ENCODE measurements at places on chromosomes 6 and 20. TPM values are rescaled to one million over a fixed set of nuclear protein-coding genes. Genes with fewer than 3 reads are reported as not detected.

DNA sequence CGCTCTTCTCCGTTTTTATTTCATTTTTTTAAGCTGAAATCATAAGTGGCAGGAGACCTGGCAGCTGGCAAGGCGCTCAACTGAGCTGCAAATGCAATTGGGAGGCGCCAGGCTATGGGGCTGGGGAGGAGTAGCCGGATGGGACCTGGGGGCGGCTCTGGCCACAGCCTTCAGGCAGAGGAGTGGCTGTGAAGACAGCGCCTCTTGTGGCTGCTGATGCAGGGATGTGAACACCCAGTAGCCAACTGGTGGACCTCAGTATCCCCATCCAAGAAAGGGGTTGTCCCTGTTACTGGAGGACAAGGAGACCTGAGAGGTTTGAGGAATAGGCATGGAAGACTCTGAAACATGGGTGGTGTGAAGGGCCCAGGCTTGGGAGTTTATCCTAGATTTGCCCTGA lies 12.6 kb downstream of the KCNK17 start:
- no peak for DNase-seq

GRCh38 chr6:80544555-80544954 lies 438.1 kb downstream of the BCKDHB start:
- DNase-seq, result no peak

- DNase-seq, result no peak
These were observed at the start of gene KIF13A for GRCh38 chr6:17987447-17987696. Gene KIF13A, minus strand, starts transcription at chr6:17987635. Its CDS starts 172 bp downstream, at chr6:17987463.

- no peak for DNase-seq
These were observed 70.9 kb upstream of the ASCC3 start for GRCh38 chr6:100952006-100952405.

DNA sequence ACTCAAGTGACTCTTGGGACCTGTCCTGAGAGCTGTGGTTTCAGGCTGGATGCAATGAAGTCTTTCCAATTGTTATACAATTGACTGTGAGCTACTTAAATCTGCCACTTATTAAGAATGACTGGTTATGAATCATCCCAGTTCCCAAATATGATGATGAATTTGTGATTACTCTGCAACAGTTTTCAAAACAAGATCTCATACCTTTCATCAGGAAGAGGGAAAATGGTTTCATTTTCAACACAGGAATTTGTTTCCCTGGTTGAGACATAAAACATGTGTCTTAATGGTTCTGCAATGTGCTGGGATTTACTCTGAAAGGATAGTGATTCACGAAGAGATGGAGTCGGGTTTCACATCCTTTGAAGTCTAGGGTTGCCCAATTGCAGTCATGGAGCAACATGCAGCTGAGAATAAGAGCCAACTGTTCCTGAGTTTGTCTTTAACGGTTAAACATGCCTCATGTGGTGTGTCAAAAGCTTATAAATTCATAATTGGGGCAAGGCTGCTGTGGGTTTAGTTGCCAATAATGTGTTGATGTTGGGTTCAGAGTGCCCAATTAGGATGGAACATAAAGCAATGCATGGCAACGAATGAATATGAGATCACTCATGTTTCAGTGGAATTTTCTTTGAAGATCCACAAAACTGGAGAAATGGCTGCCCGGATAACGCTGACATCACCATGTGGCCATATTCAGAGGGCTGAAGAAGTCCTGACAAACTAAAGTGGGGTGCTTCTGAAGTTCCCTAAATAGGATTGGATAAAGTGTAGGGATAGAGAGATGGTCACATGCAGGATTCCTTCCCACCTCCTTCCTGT lies 41.0 kb downstream of the CYP24A1 start:
- DNase-seq, result no peak

GRCh38 chr6:27518881-27519795 lies 46.2 kb upstream of the ZNF184 start:
- peak; percentile 21 for DNase-seq

GRCh38 chr6:17473554-17473953 lies 80.2 kb downstream of the CAP2 start:
- DNase-seq, result no peak

DNA sequence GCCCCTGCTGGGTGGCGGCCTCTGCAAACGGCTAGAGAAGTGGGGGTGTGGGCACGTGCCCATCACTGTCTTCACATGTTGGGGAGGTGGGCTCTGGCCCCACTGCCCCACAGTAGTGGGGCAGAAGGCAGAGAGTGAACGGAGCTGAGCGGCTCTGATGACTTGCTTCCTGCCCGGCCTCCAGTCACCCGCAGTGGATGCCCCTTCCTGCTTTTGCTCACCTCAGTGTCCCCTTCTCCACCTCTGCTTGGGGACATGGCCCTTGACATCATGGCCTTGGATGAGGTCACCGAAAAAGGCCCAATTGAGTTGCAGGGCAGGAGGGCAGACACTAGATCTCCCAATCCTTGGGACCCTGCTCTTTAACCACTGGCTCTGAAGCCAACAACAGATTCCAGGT lies 40.1 kb downstream of the KCNK5 start:
- peak; percentile 34 for DNase-seq

DNA sequence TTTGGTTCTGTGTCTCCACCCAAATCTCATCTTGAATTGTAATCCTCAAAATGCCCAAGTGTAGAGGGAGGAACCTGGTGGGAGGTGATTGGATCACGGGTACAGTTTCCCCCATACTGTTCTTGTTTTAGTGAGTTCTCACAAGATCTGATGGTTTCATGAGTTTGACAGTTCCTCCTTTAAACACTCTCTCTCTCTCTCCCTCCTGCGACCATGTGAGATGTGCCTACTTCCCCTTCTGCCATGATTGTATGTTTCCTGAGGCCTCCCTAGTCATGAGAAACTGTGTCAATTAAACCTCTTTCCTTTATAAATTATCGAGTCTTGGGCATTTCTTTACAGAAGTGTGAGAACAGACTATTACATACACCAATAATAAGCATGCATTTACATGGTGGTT lies 12.1 kb upstream of the EYS start:
- no peak for DNase-seq

GRCh38 chr6:152207915-152208714 lies 400.6 kb downstream of the ESR1 start:
- no peak for DNase-seq

- no peak for DNase-seq
These were observed 122.8 kb upstream of the COL21A1 start for GRCh38 chr6:56370127-56370540.

DNA sequence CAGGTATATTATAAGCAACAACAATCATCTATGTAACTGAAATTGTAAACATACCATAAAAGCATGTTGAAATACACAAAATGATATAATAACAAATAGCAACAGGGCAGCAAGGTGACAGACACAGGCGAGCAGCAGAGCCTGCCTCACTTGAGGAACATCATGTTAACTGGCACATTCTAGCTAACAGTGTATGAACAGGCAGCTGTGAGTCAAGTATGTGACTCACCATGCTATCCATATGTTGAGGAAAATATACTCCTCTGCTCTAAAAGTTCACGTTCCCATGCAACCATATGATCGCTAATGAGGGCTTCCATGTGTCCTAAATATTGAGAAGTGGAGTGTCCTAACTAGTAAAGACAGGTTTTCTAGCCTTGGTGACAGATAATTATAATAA lies 18.4 kb downstream of the SERAC1 start:
- no peak for DNase-seq

GRCh38 chr20:34512266-34512954 lies 3.8 kb upstream of the DYNLRB1 start:
- DNase-seq, result no peak

GRCh38 chr20:35893942-35894341 lies 60.4 kb downstream of the SCAND1 start:
- DNase-seq, result no peak

DNA sequence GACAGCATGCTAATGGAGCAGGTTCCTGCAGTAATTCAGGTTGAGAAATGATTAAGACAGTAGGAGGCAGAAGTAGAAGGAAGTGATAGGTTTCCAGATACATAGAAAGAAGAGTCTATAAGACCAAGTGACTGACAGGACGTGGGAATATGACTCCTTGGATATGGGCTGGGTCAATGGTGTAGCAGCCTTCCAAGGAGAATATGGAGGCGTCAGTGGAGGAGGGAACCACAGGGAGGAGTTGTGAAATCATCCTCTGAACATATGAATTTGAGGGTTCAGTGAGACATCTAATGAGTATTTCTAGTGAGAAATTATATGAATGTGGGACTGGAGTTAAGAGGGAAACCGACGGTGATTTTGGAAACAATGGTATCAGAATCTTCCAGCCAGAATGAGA lies 43.3 kb downstream of the NUDT3 start:
- DNase-seq, result no peak

GRCh38 chr6:133918208-133918930 lies 29.5 kb downstream of the TCF21 start:
- no peak for DNase-seq

DNA sequence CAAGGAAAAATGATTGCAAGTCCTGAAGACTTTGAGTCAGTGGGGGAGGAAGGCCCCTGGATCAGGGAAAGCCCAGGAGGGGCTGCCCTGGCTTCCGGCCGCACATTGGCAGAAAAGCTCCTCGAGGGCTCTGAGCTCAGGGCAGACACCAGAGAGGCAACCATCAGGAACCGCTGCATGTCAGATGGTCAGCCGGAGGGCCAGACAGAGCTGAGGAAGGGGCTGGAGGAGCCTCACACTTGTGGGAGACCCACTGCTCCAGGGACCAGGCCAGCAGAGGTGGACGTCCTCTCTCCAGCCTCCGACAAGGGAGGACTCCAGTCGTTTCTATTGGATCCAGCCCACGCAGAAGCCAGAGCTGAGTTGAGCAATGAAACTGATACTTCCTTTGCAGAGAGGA lies 30.2 kb upstream of the AAR2 start:
- DNase-seq, result no peak

GRCh38 chr6:150394899-150395295 lies 26.1 kb downstream of the IYD start:
- no peak for DNase-seq

- no peak for DNase-seq
These were observed 694 bp downstream of the MRPS18B start for GRCh38 chr6:30618270-30618797.

GRCh38 chr20:19129976-19130612 lies 82.3 kb upstream of the SLC24A3 start:
- no peak for DNase-seq

- DNase-seq, result no peak
These were observed 69.3 kb upstream of the STMND1 start for GRCh38 chr6:17032590-17032987.

DNA sequence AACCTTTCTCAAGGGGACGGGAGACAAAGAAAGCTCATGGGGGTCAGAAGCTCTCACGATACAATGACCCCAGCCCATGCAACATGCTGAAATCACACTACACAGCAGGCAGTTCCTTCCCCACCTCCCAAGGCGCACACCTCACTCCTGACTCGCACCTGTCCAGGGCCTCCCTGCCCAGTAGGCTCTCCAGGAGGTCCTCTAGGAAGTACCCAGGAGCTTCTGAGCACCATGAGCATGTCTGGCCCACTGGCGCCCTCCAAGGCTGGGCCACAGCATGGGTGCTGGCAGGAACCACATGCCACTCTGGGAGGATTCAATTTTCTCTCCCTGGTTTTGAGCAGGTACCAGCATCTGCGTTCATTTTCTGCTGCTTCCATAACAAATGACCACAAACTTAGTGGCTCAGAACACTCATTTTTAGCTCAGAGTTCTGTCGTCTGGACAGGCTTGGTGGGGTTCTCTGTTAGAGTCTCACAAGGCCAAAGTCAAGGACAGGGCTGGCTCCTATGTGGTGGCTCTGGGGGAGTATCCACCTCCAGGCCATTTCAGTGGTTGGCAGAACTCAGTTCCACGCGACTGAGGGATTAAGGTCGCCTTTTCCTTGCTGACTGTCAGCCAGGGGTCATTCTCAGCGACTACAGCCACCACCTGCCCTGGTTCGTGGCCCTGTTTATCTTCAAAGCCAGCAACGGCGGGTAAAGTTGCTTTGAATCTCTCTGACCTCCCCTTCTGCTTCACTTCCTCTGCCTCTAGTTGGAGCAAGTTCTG lies 32.7 kb downstream of the ACSS1 start:
- no peak for DNase-seq

DNA sequence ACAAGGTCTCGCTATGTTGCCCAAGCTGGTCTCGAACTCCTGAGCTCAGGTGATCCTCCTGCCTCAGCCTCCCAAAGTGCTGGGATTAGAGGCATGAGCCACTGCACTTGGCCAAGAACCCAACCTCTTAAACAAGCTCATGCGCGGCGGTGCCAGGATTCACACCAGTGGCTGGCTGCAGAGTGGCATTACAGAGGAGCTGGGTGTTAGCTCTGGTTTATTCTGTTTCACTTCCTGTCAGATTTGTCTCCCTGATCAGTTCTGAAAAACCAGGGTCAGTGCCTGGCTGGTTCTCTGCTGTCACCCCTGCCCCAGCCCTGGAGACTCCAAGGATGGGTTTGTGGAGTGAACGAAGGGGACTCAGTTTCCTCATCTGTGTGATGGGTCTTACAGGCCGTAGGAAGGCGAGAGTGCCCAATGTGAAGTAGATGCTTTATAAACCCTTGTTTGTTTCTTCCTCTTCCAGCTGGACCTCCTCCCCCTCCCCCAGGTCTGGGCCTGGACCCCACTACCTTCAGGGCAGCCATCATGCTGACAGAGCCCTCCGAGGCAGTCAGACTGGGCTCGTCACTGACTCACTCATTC lies 63.4 kb downstream of the UBE2V1 start:
- no peak for DNase-seq

DNA sequence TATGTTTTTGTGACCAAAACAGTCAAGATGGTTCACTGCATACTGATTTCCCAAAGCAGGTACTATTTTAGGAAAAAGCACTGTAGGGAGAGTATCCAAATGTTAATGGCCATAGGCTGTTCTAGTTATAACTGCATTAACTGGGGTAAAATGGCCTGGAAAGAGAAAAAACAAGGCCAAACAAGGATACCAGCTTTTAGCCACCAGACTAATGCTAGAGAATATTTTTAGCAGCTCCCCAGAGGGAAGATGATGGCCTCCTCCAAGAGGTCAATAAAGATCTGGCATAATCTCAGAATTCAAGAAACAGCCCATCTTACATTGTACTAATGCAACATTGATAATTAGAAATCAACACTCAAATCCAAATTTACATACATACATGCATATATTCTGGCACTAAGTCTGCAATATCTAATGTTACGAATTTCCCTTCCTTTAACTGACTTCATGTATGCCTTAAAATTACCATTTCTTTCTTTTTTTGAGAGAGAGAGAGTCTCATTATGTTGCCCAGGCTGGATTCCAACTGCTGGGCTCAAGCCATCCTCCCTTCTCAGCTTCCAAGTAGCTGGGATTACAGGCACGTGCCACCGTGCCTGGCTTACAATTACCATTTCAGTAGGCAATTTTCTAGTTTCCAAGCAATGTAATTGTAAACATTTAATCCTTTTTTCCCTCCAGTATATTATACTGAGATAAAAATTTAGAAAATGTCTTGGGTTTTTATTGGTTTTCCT lies 9.3 kb downstream of the COX7A2 start:
- no peak for DNase-seq

- DNase-seq, result peak; percentile 46
These were observed 590 bp downstream of the SLCO4A1 start for GRCh38 chr20:62642666-62643520.

GRCh38 chr6:156848533-156848932 lies 71.4 kb downstream of the ARID1B start:
- DNase-seq, result no peak

GRCh38 chr20:58361481-58362205 lies 27.4 kb upstream of the VAPB start:
- no peak for DNase-seq

WFDC2 gene
- not detected for polyA plus RNA-seq

RAB23 gene
- polyA plus RNA-seq, result 1.0 TPM

PLCB1 gene
- polyA plus RNA-seq, result 8.8 TPM

TMEM200A gene
- polyA plus RNA-seq, result 1.5 TPM

HDGFL1 gene
- not detected for polyA plus RNA-seq

KCNS1 gene
- polyA plus RNA-seq, result not detected

LCA5 gene
- polyA plus RNA-seq, result 0.12 TPM

ZBTB24 gene
- 7.5 TPM for polyA plus RNA-seq

LHFPL5 gene
- polyA plus RNA-seq, result not detected

FBXL4 gene
- polyA plus RNA-seq, result 9.6 TPM

CCND3 gene
- 648 TPM for polyA plus RNA-seq

C4B gene
- 0.70 TPM for polyA plus RNA-seq

Data from CD8-positive, alpha-beta memory T cell (primary cell).